ENCODE measurements at places on chromosomes 1 and 21. TPM values are rescaled to one million over a fixed set of nuclear protein-coding genes. Genes with fewer than 3 reads are reported as not detected.

The KISS1 gene
- total RNA-seq: 0.71 TPM

The SAMSN1 gene
- not detected for total RNA-seq

The CCDC181 gene
- 0.14 TPM for total RNA-seq

The DMRTA2 gene
- total RNA-seq: 0.09 TPM

The SPTA1 gene
- 0.18 TPM for total RNA-seq

The DEPDC1 gene
- total RNA-seq: 2.3 TPM

The S100A7 gene
- total RNA-seq: not detected

The COL18A1 gene
- 59.3 TPM for total RNA-seq

The PAQR7 gene
- 9.2 TPM for total RNA-seq

The STPG1 gene
- 3.8 TPM for total RNA-seq

The WDR64 gene
- not detected for total RNA-seq

The CHRM3 gene
- 0.28 TPM for total RNA-seq

The AADACL4 gene
- 0.83 TPM for total RNA-seq

The ARID4B gene
- total RNA-seq: 38.7 TPM

Measured in smooth muscle cell of bladder (primary cell).